ENCODE measurements at places on chromosomes 16 and 17.

- no peak for DNase-seq
These were observed 109.1 kb downstream of the MSI2 start for GRCh38 chr17:57365420-57365819.

DNA sequence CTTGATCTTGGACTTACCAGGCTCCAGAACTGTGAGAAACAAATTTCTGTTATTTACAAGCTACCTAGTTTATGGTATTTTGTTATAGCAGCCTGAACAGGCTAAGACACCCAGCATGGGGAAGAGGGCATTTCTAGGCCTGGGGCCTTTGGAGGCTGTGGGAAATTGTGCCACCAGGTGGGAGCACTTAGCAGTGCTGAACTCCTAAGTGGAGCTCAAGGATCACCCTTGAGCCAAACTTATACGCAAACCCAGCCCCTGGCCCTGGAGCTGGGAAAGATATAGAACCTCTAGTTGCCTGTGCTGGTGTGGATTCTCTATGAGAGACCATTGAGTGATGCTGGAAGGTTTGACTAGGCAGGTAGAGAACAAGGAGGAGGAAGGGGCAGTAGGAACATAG is 36.1 kb downstream of the MIS12 start:
- no peak for DNase-seq

- DNase-seq, result no peak
These were observed 13.9 kb downstream of the SLC25A10 start for GRCh38 chr17:81726004-81726403.

DNA sequence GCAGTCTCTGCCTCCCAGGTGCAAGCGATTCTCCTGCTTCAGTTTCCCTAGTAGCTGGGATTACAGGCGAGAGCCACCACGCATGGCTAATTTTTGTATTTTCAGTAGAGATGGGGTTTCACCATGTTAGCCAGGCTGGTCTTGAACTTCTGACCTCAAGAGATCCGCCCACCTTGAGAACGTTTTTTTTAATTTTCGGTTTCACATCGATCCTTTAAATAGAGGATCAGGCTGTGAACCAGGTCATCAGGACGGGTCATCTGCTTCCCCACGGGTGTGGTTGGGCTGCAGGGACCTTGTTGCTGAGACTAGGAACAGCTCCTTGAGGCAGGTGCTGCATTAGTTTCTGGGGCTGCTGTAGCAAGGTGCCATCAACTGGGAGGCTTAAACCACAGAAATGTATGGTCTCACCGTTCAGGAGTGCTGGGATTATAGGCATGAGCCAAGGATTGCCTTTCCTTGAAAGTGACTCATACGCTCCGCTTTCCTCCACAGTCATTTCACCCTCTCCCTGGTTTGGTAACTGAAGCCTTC is 7.9 kb upstream of the NAGPA start:
- no peak for DNase-seq

GRCh38 chr16:27778171-27778925 is 228.4 kb downstream of the KATNIP start:
- DNase-seq, result no peak

- no peak for DNase-seq
These were observed 41.4 kb upstream of the MMP2 start for GRCh38 chr16:55437625-55438024.

DNA sequence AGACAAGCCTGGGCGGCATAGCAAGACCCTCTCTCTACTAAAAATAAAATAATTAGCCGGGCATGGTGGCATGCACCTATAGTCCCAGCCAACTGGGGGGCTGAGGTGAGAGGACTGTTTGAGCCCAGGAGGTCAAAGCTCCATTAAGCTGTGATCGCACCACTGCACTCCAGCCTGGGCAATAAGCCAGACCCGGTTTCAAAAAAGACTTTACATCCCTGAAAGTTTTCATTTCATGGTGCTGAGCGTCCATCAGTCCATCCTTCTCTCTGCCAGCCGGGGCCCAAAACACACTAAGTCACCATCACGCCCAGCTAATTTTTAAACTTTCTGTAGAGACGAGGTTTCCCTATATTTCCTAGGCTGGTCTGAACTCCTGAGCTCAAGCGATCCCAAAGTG is 10.6 kb downstream of the RAB40B start:
- no peak for DNase-seq

GRCh38 chr17:44844390-44844830 is 3.3 kb upstream of the HIGD1B start:
- DNase-seq, result no peak

- DNase-seq, result no peak
These were observed 21.8 kb downstream of the CDH8 start for GRCh38 chr16:62014319-62014923.

DNA sequence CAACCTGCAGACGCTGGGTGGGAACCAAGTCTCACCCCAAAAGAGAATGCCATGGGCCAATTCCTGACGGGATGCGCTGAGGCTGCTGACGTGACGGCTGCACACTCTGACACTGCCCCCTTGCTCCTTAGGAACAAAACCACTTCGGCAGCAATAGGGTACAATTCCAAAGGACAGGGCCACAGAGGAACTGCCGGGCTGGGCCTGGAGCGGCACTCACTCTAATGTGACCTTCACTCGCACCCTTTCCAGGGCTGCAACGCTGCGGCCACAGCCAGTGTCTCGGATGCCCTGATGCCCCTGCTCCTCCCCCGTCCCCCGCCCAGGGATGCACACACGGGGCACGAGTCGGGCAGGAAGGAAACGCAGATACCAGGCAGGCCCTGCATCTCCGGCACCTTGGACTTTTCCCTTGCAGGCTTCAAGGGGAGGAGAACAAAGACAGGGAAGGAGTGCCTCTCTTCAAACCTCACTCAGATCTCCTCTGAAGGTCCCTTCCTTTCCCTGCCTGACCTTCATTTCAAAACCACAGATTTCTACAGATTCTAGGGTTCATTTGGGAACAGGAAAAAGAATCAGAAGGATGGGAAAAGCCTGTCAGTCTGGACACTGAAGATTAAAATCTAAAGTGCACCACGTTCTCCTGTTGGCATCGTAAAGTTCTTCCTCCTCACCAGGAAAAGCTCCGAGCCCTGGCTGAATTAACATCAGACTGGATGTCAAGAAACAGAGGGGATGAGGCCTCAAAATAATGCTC is 2.3 kb downstream of the PITPNA start:
- DNase-seq, result no peak

- DNase-seq, result no peak
These were observed 290.6 kb downstream of the BCAS3 start for GRCh38 chr17:60968266-60968665.

GRCh38 chr16:78608305-78608776 is 508.9 kb downstream of the WWOX start:
- no peak for DNase-seq

GRCh38 chr16:11131706-11132105 is 124.3 kb downstream of the SOCS1 start:
- no peak for DNase-seq

DNA sequence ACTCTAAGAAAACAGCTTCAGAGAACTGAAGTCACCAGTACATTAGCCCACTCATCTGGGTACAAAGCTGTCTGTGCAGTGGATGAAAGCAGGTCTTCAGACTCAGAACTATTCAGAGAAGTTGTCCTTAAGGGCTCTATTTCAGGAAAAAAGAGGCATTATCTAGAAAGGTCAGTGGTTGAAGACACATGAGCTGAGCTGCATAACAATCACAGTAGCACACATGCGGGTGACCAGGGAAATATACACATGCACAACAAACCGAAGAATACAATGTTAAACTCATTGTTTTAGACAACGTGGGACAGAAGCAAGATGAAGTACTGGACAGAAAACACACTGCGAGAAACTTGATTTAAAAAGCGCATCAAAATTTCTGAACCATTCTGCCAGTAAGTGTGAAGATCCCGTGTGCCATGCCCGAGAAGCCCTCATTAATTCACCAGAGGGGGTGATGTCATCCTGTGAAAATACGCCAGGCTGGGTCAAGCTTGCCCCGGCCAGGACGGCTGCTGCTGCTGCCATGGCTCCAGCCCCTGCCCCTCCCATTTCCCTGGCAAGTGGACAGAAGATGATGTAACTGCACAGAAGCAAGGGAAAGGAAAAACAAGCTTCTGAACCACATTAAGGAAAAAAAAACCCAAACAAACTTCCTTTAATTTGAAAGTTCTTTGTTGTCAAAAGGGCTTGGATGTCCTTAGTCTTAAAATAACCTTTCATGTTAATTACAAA is 10.1 kb downstream of the DYNC1LI2 start:
- peak; percentile 99 for DNase-seq

DNA sequence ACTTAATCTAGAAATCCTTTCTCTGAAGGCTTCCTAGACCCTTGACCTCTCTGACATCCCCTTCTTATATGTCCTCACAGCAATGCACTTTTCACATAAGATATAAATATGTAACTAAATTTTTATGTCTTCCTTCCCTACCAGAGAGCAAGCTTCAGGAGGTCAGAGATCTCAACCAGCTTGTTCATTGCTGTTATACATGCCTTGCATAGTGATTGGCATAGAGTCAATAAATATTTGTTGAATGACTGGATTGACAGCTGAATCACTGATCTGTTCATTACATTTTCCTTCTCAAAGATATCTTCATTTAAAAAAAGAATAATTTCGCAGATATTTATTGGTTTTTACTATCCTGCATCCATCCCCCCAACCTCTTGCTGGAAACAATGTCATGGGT is 29.5 kb downstream of the HYDIN start:
- no peak for DNase-seq

GRCh38 chr16:86042393-86042792 is 143.4 kb downstream of the IRF8 start:
- DNase-seq, result no peak

- no peak for DNase-seq
These were observed 678 bp downstream of the TMEM101 start for GRCh38 chr17:44014133-44014436.

GRCh38 chr16:57984443-57985203 is 13.7 kb upstream of the CNGB1 start:
- DNase-seq, result peak; percentile 56

DNA sequence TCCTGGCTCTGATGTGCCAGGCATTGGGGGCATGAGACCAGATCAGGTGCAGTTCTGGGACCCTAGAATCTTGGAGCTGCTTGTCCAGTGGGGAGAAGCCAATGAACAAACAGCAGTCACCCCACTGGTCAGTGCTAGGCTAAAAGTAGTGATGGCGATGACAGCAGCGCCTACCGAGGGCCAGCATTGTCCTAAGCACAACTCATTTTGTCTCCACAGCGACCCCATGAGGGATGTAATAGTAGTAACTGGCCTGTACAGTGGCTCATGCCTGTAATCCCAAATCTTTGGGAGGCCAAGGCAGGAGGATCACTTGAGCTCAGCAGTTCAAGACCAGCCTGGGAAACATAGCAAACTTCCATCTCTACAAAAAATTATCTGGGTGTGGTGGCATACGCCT is 6.2 kb downstream of the SMCR8 start:
- DNase-seq, result no peak

- DNase-seq, result peak; percentile 23
These were observed 65.7 kb downstream of the FBXL20 start for GRCh38 chr17:39335704-39336223.

- DNase-seq, result no peak
These were observed 1.3 kb downstream of the C17orf99 start for GRCh38 chr17:78147315-78147998.

GRCh38 chr17:40548491-40548981 is 16.7 kb downstream of the CCR7 start:
- no peak for DNase-seq

DNA sequence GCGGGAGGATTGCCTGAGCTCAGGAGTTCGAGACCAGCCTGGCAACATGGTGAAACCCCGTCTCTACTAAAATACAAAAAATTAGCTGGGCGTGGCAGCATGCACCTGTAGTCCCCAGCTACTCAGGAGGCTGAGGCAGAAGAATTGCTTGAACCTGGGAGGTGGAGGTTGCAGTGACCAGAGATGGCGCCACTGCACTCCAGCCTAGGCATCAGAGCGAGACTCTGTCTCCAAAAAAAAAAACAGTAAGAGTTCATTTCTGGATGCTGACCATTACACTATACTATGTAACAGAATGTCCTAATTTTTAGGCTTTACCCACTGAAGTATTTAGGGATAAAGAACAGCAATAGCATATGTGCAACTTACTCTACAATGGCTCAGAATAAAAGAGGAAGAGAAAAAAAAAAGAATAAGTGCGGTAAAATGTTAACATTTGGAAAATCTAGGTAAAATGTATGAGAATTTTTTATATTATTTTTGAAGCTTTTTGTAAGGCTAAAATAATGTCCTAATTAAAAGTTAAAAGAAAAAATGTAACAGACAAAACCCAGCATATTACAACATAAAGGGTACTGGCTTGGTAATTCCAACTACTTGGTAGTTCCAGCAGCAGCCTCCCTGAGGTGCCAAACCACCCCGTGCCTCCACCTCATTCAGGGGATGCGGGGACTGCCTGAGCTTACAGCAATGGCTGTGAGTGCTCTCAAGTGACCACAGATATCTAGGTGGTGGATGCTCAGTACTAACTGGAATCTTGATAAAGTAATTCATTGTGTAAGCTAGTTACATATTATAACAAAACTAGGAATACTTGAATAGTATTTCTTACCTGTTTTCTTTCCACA is 10.9 kb downstream of the COPS3 start:
- no peak for DNase-seq

DNA sequence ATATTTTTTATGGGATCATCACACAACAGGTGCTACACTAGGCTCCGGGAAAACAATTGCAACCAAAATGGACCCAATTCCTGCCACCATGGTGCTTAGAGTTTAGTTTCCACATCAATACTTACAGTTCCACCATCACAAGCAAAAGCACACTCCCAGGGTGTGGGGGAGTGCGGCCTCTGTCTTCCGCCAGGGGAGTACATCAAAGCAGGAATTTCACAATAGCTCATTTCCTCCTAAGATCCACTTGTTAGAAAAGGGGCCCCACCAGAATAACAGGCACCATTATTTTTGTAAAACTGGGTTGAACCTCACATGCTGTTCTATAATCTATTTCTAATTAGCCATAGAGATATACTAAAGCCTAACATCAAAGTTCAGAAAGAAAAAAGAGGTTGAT is 44.3 kb upstream of the PSMD7 start:
- DNase-seq, result no peak

DNA sequence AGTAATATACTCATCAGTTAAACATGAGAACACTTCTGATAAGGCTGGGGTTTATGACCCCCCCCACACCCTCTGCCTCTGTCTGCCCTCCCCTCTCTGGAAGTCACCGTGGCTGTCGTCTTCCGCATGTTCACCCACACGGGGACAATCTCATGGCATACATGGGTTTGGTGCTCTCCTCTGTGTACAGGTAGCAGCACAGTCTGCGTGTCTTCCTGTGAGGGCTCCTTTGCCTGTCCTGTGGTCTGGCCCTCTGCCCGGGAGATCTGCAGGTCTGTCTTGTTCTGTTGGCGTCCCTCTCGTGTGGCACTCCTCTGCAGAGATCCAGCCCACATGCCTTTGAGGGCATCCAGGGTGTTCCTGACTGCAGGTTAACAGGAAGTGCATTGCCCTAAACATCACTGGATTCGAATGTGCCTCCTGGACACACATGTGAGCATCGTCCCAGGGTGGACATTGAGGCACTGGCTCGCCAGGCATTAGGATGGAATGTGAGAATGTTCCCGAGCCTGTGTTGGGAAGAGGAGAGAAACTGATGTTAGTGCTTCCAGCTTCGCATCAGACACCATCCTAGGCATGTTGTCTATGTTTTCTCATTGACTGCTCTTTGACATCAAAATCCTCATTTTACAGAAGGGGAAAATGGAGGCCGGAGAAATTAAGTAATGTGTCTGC is 54.5 kb downstream of the NKD1 start:
- no peak for DNase-seq

GRCh38 chr17:80825471-80826345 is 165.9 kb upstream of the CHMP6 start:
- DNase-seq, result no peak

GRCh38 chr16:19882186-19882585 is 2.5 kb downstream of the GPRC5B start:
- peak; percentile 85 for DNase-seq

GRCh38 chr17:8185582-8186445 is 4.2 kb downstream of the BORCS6 start:
- peak; percentile 92 for DNase-seq

- no peak for DNase-seq
These were observed 174.6 kb downstream of the TOX3 start for GRCh38 chr16:52372313-52372712.
